Activated CD4-positive, alpha-beta T cell treated with anti-CD3 and anti-CD28 coated beads, Interleukin-2, amount 10 ng/mL, durations not matched to agents 7 days and 5 days (primary cell): ENCODE measurements at places on chromosomes 3 and 15. TPM values are rescaled to one million over a fixed set of nuclear protein-coding genes. Genes with fewer than 3 reads are reported as not detected.

DNA sequence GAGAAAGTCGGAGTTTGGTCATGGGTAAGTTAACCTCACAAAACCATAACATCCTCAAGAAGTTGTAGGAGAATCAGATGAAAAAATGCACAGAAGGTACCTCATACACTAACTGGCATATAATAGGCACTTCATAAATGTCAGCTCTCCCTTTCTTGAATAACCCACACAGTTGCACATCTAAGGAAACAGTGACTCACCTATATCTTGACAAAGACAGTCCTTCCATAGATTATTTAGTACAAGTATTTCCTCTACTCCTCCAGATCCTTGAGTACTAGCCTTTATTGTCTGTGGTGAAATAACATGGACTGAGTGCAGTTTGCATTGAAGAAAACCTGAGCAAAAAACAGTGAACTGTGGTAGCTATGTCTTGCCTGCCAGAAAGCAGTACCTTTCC lies 46.6 kb downstream of the MAGI1 start:
- H3K4me3 ChIP-seq, result no peak overlapping the region
- no peaks in the 10 kb centered on the region for H3K4me1 ChIP-seq
- no peak overlapping the region for H3K27ac ChIP-seq
- H3K36me3 ChIP-seq, result no peaks in the 10 kb centered on the region
- H3K27me3 ChIP-seq, result no peaks in the 10 kb centered on the region

DNA sequence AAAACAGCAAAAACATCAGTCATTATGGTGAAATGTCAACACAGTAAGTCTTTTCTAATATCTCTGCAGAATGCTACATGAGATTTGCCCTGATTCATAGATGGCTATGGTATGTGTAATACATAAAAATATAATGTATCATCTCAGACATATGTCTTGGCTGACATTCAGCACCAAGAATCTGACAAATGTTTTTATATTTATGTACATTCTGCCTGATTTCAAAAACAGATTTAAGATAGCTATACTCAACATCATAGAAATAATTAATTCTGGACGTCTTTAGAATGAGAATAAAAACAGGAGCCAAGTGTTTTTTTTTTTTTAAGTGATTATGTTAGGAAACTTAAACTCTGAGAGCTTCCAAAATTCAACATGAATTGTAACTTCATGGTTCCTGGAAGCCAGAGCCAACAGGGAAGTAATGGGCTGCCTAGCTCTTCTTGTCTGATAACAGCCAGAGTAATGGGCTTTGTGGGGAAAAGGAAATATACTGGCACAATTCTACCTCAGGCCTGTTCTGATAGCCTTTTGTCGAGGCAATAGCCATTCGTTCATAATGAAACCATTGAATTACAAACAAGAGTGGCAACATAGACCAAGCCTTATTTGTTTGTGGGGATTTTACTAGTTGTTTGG lies 184.4 kb downstream of the VGLL4 start:
- H3K4me1 ChIP-seq, result no peaks in the 10 kb centered on the region
- H3K27me3 ChIP-seq, result no peaks in the 10 kb centered on the region
- H3K4me3 ChIP-seq, result no peak overlapping the region

- no peaks in the 10 kb centered on the region for H3K27me3 ChIP-seq
- no peak for DNase-seq
- peaks cover 20% of the 10 kb centered on the region for H3K36me3 ChIP-seq
- H3K4me3 ChIP-seq, result no peak overlapping the region
- peaks cover 34% of the 10 kb centered on the region for H3K4me1 ChIP-seq
Observed at GRCh38 chr3:160568989-160569388, 3.6 kb upstream of the KPNA4 start.

Gene PLOD2
- total RNA-seq, result not detected

DNA sequence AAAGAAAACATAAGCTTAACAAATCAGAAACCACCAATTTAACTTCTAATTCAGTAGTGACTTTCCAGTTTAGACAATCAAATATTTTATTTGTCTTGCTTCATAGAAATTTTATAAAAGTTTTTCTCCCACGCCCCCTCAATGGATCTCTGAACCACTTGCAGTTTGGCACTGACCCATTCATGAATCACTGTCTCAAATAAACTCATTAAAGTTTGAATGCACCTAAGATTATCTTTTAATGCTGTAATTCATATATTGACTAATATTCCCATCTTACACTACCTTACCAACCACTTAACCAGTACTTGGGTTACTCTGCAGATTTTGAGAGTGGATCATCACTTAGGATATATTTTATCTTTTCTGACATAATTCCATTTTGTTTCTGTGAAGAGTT lies 880.2 kb downstream of the OTOL1 start:
- H3K27ac ChIP-seq, result no peak overlapping the region
- H3K27me3 ChIP-seq, result no peaks in the 10 kb centered on the region
- no peak overlapping the region for H3K4me3 ChIP-seq
- DNase-seq, result no peak

Gene DNAH12
- 0.10 TPM for total RNA-seq

Gene TNFAIP8L3
- total RNA-seq, result not detected

DNA sequence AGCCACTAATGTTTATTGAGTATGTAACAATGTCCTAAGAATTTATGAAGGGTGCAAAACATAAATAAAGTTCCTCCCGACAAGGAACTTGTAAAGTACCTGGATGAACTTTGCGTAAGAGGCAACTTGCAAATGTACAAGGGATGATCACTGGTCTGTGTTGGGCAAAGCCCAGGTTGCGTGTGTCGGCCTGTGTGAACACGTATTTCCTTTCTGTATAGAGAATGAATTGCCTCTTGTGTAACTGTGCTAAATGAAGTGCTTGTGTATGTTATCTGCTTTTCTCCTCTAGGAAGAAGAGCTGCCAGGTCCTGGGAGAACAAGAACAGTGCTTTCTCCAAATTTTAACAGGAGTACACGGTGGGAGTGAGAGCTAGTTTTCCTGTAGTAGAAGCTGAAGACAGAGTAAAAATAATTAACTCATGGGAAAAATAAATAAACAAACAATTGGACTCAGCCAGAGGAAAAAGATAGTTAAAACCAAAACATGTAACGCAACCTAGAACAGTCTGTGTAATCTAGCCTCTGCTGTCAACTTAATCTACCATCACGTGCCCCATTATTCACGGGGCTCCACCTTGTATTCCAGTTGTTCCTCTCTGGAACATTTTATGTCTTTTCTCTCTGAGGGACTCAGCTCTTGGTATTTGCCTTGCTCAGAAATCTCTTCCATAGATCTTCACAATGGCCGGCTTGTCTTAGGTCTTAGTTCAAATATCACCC lies 83.7 kb upstream of the RASGRP1 start:
- no peak overlapping the region for H3K4me3 ChIP-seq
- H3K4me1 ChIP-seq, result peaks cover 74% of the 10 kb centered on the region
- H3K27ac ChIP-seq, result peak overlapping the region; percentile 70
- H3K27me3 ChIP-seq, result no peaks in the 10 kb centered on the region
- no peak for DNase-seq
- H3K36me3 ChIP-seq, result peaks cover 23% of the 10 kb centered on the region

Gene ESYT3
- 0.44 TPM for total RNA-seq

Gene TMEM40
- not detected for total RNA-seq

Gene CELSR3
- 7.9 TPM for total RNA-seq

DNA sequence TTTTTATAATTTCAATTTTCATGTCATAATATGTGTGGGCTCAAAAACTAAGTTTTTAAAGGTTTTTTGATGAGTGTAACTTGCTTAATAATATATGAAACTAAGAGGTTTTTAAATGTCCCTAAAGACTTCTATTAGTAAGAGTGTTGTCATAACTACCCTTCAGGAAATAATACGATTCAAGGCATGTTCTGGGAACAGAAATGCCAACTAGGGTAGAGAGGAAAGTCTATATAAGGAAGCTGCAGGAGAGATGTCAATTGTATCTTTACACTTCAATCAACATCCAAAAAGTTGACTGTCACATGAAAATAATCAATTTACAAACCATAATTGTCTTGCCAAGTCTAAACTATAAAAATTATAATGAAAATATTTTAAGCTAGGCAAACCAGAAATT lies 76.3 kb downstream of the SMARCC1 start:
- peaks cover 39% of the 10 kb centered on the region for H3K36me3 ChIP-seq
- H3K4me3 ChIP-seq, result no peak overlapping the region
- no peaks in the 10 kb centered on the region for H3K27me3 ChIP-seq
- DNase-seq, result no peak
- H3K4me1 ChIP-seq, result no peaks in the 10 kb centered on the region
- H3K27ac ChIP-seq, result no peak overlapping the region

DNA sequence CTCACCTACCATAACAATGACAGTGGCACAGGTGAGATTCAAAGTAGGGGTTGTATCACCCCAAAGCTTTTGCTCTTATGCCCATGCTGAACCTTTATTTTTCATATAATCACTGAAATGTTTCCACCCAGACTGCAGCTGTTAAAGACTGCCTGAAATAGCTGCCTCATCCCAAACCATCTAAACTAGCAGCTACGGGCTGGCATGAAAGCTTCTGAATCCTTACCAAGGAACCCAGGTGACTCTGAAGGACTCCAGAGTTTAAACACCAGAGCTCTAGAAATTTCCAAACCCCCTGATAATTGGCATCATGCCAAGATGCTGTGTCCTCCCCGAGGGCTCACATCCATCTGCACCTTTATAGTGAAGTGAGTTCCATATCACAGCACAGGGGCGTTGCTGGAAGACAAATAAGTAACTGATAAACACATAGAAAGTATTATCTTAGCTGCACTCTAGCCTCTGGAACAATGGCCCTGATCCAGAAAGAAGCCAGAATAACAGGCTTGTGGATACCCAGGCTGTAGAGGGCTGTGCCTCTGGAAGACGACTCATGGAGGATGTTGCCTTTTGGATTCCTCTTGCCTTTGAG lies 238.9 kb downstream of the CADPS start:
- no peak for DNase-seq
- H3K4me3 ChIP-seq, result no peak overlapping the region
- no peaks in the 10 kb centered on the region for H3K27me3 ChIP-seq
- H3K36me3 ChIP-seq, result no peaks in the 10 kb centered on the region

Gene SH2D7
- not detected for total RNA-seq

DNA sequence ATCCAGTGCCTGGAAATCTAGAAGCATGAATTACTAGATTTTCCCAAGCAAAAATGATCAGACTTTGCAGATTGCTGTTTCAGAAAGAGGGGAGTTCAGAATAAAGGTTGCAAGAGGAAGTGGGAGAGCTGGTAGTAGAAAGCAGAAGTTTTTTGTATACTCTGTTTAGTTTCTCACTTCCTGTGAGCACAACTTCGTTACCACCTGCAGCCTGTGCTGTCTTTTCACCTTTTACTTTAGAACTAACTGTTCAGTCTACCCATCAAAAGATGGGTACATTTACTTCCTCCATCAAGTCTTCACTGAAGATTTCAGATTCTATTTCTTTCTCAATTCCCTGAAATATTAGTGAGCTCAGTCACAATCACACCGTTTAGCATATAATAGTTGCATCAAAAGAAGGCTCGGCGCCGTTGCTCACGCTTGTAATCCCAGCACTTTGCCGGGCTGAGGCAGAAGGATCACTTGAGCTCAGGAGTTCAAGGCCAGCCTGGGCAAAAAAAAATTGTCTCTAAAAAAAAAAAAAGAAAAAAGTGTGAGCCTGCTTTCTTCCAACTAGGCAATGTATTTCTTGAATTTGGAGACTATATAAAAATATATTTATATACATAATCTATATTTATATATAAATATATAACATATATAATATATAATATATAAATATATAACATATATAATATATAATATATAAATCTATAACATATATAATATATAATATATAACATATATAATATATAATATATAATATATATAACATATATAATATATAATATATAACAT lies 1.8 kb upstream of the CEP97 start:
- DNase-seq, result peak; percentile 29
- H3K4me1 ChIP-seq, result peaks cover 49% of the 10 kb centered on the region
- H3K27me3 ChIP-seq, result no peaks in the 10 kb centered on the region
- peak overlapping the region; percentile 92 for H3K27ac ChIP-seq
- peak overlapping the region; percentile 49 for H3K4me3 ChIP-seq

Gene ROPN1
- not detected for total RNA-seq

- H3K4me3 ChIP-seq, result no peak overlapping the region
- H3K27me3 ChIP-seq, result peaks cover 21% of the 10 kb centered on the region
- no peak overlapping the region for H3K27ac ChIP-seq
- H3K36me3 ChIP-seq, result no peaks in the 10 kb centered on the region
- DNase-seq, result no peak
Observed at GRCh38 chr3:101091489-101091888, 98.3 kb upstream of the ABI3BP start.

- no peak overlapping the region for H3K27ac ChIP-seq
- H3K36me3 ChIP-seq, result no peaks in the 10 kb centered on the region
- H3K27me3 ChIP-seq, result peaks cover 2% of the 10 kb centered on the region
- H3K4me3 ChIP-seq, result no peak overlapping the region
- H3K4me1 ChIP-seq, result peaks cover 20% of the 10 kb centered on the region
Observed at GRCh38 chr3:190306513-190307163, 15.6 kb downstream of the CLDN1 start.

DNA sequence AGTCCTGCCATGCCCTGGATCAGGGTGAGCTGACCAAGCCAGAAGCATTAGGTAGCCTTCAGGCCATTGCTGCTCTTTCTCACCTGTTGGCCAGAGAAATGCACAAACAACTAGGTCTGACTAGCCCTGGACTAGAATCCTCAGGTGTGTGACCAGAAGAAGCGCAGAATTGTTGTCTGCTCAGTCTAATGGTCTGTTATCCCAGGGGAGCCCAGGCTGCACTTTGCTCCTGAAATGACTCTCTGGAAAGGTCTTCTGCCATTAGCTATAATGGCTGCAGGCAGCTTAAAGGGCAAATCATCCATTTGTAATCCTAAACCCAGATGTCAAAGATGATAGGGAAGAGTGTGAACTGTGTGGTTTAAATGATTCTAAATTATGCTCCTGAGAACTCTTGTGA lies 246.1 kb downstream of the NFKBIZ start:
- no peaks in the 10 kb centered on the region for H3K36me3 ChIP-seq
- no peak overlapping the region for H3K27ac ChIP-seq
- peaks cover 3% of the 10 kb centered on the region for H3K27me3 ChIP-seq
- no peak overlapping the region for H3K4me3 ChIP-seq
- peaks cover 27% of the 10 kb centered on the region for H3K4me1 ChIP-seq
